ENCODE measurements at places on chromosomes 4 and X.

DNA sequence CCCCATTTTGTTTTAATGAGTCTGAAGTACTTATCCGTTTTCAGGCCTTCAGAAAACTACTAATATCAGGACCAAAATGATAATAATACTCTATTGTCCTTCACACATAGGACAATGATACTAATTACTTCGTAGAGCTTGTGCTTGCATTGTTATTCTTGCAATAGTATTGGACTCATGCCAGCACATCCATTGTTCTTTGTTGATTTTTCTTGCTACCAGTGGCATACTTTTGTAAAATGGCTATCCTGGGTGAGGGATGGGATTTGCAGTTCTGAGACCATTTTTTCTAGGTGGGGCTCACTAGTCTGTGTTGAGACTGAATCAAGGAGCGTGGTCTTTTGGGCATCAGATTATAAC, 195.3 kb downstream of the MAML3 start:
- peak; percentile 54 for DNase-seq

- no peak for DNase-seq
These were observed 175.8 kb downstream of the CCNG2 start for GRCh38 chr4:77332696-77333270.

- DNase-seq, result peak; percentile 42
These were observed 768 bp upstream of the CDKL5 start for GRCh38 chrX:18424482-18425198.

- no peak for DNase-seq
These were observed 41.2 kb upstream of the RASGEF1B start for GRCh38 chr4:81512757-81513501.

DNA sequence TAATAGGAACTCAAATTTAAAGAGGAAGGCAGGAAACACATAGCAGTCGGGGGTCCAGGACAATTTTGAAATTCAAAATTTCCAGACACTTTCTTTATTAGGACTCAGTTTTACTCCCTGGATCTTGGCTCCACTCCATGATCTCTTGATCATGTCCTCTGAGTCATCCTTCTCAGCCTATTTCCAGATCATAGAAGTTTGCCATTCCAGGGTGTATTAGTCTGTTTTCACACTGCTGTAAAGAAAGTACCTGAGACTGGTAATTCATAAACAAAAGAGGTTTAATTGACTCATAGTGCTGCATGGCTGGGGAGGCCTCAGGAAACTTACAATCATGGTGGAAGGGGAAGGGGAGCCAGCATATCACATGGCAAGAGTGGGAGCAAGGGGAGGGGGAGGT, 564.7 kb upstream of the ACTRT1 start:
- DNase-seq, result no peak

- DNase-seq, result no peak
These were observed 51.2 kb upstream of the C1QTNF7 start for GRCh38 chr4:15376594-15376993.

GRCh38 chrX:9980401-9980800, 13.2 kb downstream of the CLDN34 start:
- no peak for DNase-seq
